Endodermal cell (in vitro differentiated cells): ENCODE measurements at places on chromosomes 11 and 22. TPM values are rescaled to one million over a fixed set of nuclear protein-coding genes. Genes with fewer than 3 reads are reported as not detected.

DNA sequence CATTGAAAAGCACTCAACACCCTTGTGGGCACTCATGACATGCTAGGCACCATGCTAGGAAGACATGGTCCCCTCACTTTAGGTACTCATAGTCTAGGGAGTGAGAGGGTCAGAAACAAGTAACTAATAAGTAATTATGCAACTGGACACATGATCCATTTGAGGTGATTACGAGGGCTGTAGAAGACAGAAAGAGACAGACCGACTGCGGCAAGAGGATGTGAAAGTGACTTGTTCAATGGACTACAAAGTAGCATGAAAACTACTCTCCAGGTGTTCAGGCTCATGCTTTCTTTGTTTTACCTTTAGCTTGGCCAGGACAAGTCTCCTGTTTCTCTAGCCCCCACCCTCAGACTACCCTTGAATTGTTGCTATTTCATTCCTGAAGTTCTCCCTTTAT lies 310.8 kb upstream of the SORL1-AS1 start:
- H3K4me3 ChIP-seq, result no peak overlapping the region
- no peak for DNase-seq
- H3K36me3 ChIP-seq, result no peaks in the 10 kb centered on the region
- peaks cover 9% of the 10 kb centered on the region for H3K4me1 ChIP-seq

DNA sequence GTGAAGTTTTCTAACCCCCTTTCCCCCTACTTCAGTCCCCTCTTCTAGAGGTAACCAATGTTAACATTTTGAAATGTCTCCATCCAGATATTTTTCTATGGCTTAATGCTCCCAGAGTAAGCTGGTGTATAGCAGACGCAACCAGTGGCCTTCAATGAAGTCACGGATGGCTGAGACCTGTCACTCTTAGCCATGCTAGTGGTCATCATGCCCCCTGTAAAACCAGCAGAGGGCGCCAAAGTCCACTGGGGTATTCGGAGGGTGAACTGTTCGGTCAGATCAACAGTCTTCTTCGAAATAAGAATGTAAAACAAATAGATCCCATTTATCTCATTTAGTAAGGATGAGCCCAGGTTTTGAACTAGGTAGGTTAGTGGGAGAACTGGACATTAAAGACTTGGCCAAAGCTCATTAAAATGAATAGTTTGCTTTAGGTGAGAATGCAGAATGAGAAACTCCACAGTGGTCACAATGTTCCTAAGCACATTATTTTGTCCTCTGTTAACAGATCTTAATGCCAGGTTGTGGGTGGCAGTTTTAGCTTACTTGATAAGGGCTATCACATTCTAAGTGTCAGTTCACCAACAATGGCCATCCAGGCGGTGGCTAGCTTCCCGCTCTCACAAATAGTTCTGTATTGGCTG lies 8.6 kb upstream of the MMP8 start:
- no peaks in the 10 kb centered on the region for H3K4me1 ChIP-seq
- no peaks in the 10 kb centered on the region for H3K36me3 ChIP-seq
- H3K27ac ChIP-seq, result no peak overlapping the region
- no peaks in the 10 kb centered on the region for H3K27me3 ChIP-seq

DSCAML1 gene
- 6.5 and 10.9 TPM in 2 replicates for total RNA-seq

DNA sequence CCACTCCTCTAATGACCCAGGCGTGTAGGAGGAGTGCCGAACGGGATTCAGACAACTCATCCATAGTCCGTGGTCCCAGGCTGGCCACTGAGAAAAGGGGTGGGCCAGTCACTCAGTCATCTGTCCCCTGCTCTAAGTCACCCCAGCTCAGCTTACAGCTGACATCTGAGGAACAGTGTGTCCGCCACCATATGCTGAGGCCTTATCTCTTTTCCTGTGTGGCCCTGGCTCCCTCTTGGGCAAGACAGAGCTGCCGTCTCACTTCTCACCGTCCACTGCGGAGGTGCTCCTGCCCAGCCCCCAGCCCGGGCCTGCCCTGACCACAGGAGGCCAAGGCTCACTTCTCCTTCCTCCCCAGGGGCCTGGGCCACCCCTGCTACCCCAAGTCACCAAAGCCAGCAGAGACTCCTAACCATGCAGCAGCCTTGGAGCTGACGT lies 6.8 kb downstream of the CCDC86 start:
- H3K4me1 ChIP-seq, result peaks cover 9% of the 10 kb centered on the region
- H3K36me3 ChIP-seq, result peaks cover 5% of the 10 kb centered on the region
- H3K27ac ChIP-seq, result no peak overlapping the region
- no peak for DNase-seq
- H3K27me3 ChIP-seq, result no peaks in the 10 kb centered on the region

- H3K27ac ChIP-seq, result no peak overlapping the region
- H3K36me3 ChIP-seq, result no peaks in the 10 kb centered on the region
- no peak overlapping the region for H3K4me3 ChIP-seq
- no peak for DNase-seq
- H3K27me3 ChIP-seq, result no peaks in the 10 kb centered on the region
Measured at GRCh38 chr11:34819740-34820482, 96.3 kb downstream of the APIP start.

DNA sequence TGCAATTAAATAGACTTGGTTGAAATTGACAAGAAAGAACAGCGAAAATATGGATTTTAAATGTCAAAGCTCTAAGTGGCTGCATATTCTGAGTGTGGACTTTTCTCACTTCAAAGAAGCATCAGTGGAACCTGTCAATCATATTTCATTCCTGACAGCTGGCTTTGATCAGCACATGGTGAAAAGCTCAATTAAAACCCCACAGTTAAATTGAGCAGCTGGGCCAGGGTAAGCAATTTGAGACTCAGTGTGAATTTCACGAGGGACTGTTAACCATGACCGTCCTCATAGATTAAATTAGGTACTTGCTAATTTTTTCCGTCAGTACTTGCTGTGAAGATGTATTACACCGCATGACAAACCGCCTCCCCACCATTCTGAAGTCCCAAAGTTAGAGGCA lies 11.0 kb upstream of the OR10D3 start:
- no peak overlapping the region for H3K27ac ChIP-seq
- DNase-seq, result no peak
- H3K27me3 ChIP-seq, result no peaks in the 10 kb centered on the region
- peaks cover 7% of the 10 kb centered on the region for H3K4me1 ChIP-seq
- H3K4me3 ChIP-seq, result no peak overlapping the region

DNA sequence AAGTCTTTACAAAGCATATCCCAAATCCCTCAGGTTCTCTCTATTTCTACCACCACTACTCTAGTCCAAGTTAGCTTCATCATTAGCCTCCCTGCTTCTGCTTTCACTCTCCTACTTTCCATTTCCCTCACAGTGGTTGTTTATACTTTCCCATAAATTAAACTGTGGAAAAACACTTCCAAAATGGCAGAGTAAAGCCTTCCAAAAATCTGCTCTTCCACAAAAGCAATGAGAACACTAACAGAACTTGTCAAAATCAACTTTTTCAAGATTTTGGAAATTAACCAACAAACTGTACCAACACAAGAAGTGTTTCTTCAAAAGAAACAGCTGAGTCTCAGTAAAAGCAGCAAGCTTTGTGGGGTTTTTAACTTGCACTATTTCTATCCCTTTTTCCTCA lies 71.8 kb downstream of the TTC28 start:
- H3K27me3 ChIP-seq, result no peaks in the 10 kb centered on the region
- H3K4me3 ChIP-seq, result no peak overlapping the region
- H3K4me1 ChIP-seq, result no peaks in the 10 kb centered on the region
- H3K27ac ChIP-seq, result no peak overlapping the region
- DNase-seq, result no peak

GRCh38 chr22:35995348-35995747 lies 33.3 kb downstream of the RBFOX2 start:
- no peak overlapping the region for H3K4me3 ChIP-seq
- H3K4me1 ChIP-seq, result peaks cover 9% of the 10 kb centered on the region
- H3K27ac ChIP-seq, result no peak overlapping the region
- no peaks in the 10 kb centered on the region for H3K27me3 ChIP-seq
- peaks cover 7% of the 10 kb centered on the region for H3K36me3 ChIP-seq

DNA sequence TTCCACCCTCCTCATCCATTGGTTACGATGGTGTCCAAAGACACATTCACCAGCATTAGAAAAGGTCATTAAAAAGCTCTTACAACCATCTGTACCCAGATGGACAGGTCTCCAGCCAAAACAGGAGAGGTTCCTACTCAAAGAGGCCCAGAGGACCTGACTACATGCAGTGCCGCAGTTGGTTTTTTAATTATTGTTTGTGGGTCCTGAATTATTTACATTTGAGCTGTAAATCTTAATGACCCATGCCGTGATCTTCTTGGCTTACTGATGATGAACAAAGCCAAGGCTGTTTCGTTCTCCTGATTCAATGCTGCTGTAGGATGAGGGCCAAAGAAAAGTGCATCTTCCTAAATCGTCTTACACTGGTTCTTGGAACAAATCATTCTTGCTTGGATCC lies 83.7 kb downstream of the CADM1 start:
- H3K4me1 ChIP-seq, result peaks cover 3% of the 10 kb centered on the region
- H3K27me3 ChIP-seq, result no peaks in the 10 kb centered on the region
- no peak overlapping the region for H3K27ac ChIP-seq
- DNase-seq, result no peak
- no peaks in the 10 kb centered on the region for H3K36me3 ChIP-seq

DNA sequence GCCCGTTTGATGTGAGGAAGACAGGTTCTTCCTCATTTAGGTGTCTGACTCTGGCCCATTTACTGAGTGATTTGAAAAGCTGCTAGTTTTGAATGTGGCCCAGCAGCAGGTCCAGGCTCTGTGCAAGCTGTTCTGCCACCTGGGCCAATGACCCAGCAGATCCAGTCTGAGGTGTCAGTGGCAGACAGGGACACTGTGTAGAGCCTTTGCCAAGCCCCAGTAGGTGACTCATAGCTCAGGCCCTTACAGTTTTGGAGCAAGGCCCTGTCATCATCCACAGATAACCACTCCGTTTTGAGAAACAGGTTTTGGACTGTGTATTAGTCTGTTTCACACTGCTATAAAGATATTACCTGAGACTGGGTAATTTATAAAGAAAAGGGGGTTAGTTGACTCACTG lies 23.9 kb downstream of the TSPAN32 start:
- no peak overlapping the region for H3K27ac ChIP-seq
- H3K36me3 ChIP-seq, result no peaks in the 10 kb centered on the region
- H3K4me1 ChIP-seq, result no peaks in the 10 kb centered on the region
- peaks cover 8% of the 10 kb centered on the region for H3K27me3 ChIP-seq
- H3K4me3 ChIP-seq, result no peak overlapping the region

DNA sequence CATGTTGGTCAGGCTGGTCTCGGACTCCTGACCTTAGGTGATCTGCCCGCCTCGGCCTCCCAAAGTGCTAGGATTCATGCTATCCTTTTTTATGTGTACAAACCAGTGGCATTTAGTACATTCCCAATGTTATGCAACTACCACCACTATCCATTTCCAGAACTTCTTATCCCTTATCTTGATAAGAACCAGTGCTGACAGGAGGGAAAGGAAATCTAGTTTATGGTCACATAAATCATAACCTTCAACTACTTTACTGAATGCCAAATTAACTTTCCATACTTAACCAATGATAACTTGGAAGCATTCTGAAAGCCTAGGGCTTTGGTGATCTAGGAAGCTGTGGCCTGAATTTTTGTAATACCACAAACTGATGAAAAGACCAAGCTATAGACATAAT lies 170.4 kb downstream of the SWAP70 start:
- H3K36me3 ChIP-seq, result peaks cover 5% of the 10 kb centered on the region
- no peak overlapping the region for H3K27ac ChIP-seq
- DNase-seq, result no peak
- H3K4me3 ChIP-seq, result no peak overlapping the region
- no peaks in the 10 kb centered on the region for H3K27me3 ChIP-seq

- no peak overlapping the region for H3K27ac ChIP-seq
- DNase-seq, result no peak
- no peaks in the 10 kb centered on the region for H3K27me3 ChIP-seq
- peaks cover 4% of the 10 kb centered on the region for H3K4me1 ChIP-seq
- no peak overlapping the region for H3K4me3 ChIP-seq
- H3K36me3 ChIP-seq, result peaks cover 40% of the 10 kb centered on the region
Measured at GRCh38 chr11:117175781-117176180, 2.8 kb upstream of the SIDT2 start.

DNA sequence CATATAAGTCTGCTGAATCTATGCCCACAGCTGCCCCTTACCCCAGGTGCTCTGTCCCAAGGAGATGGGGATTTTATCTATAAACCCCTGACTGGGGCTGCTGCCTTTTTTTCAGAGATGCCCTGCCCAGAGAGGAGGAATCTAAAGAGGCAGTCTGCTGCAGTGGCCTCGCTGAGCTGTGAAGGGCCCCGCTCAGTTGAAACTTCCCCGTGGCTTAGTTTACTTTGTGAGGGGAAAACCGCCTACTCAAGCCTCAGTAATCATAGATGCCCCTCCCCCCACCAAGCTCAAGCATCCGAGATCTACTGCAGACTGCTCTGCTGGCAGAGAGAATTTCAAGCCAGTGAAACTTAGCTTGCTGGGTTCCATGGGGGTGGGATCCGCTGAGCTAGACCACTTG lies 7.4 kb upstream of the SCGB1D4 start:
- no peaks in the 10 kb centered on the region for H3K4me1 ChIP-seq
- no peaks in the 10 kb centered on the region for H3K36me3 ChIP-seq
- H3K4me3 ChIP-seq, result no peak overlapping the region
- no peak for DNase-seq

PARVA gene
- total RNA-seq, result 36.5 and 37.3 TPM in 2 replicates

GRCh38 chr22:33923660-33924246 lies 3.5 kb upstream of the LARGE1 start:
- peaks cover 7% of the 10 kb centered on the region for H3K4me1 ChIP-seq
- no peak overlapping the region for H3K27ac ChIP-seq
- H3K27me3 ChIP-seq, result peaks cover 31% of the 10 kb centered on the region
- peak overlapping the region; percentile 90 for H3K4me3 ChIP-seq
- DNase-seq, result peak; percentile 85

ANO1 gene
- 1.6 to 3.0 TPM (median 1.9 TPM) in 3 replicates for total RNA-seq

TBX1 gene
- 0.31 TPM in 1 of 3 replicates, not detected in the others for total RNA-seq

DNA sequence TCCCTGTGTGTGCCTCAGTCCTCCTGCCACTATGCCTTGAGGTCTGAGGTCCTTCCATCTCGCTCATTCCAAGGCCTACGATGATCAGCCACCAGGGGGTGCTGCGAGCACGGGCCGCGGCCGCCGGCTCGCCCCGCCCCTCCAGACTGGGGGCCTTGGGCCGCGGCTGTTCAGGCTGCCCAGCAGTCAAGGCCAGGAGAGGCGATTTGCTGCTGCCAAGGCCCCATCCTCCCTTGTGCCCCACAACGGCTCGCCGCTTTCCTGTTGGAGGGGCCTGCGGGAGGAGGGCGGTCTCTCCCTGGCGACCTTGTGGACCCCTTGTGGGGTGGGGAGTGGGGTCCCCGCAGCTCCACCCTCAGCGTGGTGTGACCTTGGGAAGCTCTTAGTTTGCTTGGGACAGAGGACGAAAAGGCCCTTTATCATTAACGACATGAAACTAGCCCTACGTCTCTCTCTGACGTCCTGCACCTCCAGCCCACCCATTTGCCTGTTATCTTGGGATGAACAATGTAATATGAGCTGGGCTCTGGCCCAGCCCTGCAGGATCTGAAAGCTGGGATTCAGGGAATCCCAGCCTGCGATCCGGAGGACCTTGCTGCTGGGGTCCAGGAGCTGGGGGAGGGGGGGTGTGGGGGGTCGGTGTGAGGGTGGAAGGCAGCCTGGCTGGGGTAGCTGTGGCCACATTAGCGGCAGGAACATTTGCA lies 5.3 kb upstream of the GALR3 start:
- peak; percentile 97 for DNase-seq
- H3K4me1 ChIP-seq, result no peaks in the 10 kb centered on the region
- peaks cover 27% of the 10 kb centered on the region for H3K27me3 ChIP-seq
- H3K4me3 ChIP-seq, result peak overlapping the region; percentile 61

POU2AF2 gene
- total RNA-seq, result not detected in 3 replicates
